Left cardiac atrium (tissue), 4 donors: ENCODE measurements at places on chromosomes 4 and X. TPM values are rescaled to one million over a fixed set of nuclear protein-coding genes. Genes with fewer than 3 reads are reported as not detected.

COL4A5 gene
- total RNA-seq, result 23.9 TPM

PDHA1 gene
- 712 TPM for total RNA-seq

AADAT gene
- 1.5 TPM for total RNA-seq

DCLK2 gene
- total RNA-seq, result 7.7 TPM

MAOB gene
- 98.1 TPM for total RNA-seq

TMSB15A gene
- not detected for total RNA-seq

ASB9 gene
- total RNA-seq, result 1.3 TPM

SOX3 gene
- total RNA-seq, result not detected

MAMLD1 gene
- total RNA-seq, result 3.2 TPM

ALAS2 gene
- 0.53 TPM for total RNA-seq

EGF gene
- 8.3 TPM for total RNA-seq

IL21 gene
- not detected for total RNA-seq

GAGE1 gene
- total RNA-seq, result not detected

ZNF185 gene
- 1.7 TPM for total RNA-seq

SCML1 gene
- total RNA-seq, result 8.8 TPM

TCEAL2 gene
- 14.5 TPM for total RNA-seq

VCX3B gene
- total RNA-seq, result not detected

NSUN7 gene
- 6.6 TPM for total RNA-seq

MSX1 gene
- 6.1 TPM for total RNA-seq

MID1 gene
- 11.0 TPM for total RNA-seq

UGT2B11 gene
- not detected for total RNA-seq

GPM6B gene
- total RNA-seq, result 7.1 TPM

CSAG1 gene
- total RNA-seq, result not detected

CPXCR1 gene
- total RNA-seq, result not detected

STOX2 gene
- total RNA-seq, result 9.1 TPM

BST1 gene
- total RNA-seq, result 8.7 TPM

TMPRSS11F gene
- total RNA-seq, result not detected

KLHL15 gene
- total RNA-seq, result 6.0 TPM

HSD17B13 gene
- 0.18 TPM for total RNA-seq

SLC9A6 gene
- total RNA-seq, result 15.7 TPM

HSFX4 gene
- total RNA-seq, result not detected

NAA11 gene
- not detected for total RNA-seq

TMPRSS11A gene
- not detected for total RNA-seq

SCML2 gene
- 1.5 TPM for total RNA-seq

PPARGC1A gene
- 180 TPM for total RNA-seq

CDKL5 gene
- total RNA-seq, result 8.1 TPM

SMIM43 gene
- total RNA-seq, result not detected

USP17L22 gene
- not detected for total RNA-seq

TLR3 gene
- 8.6 TPM for total RNA-seq
